LHCN-M2 (cell line): ENCODE measurements at places on chromosomes 6 and 20.

DNA sequence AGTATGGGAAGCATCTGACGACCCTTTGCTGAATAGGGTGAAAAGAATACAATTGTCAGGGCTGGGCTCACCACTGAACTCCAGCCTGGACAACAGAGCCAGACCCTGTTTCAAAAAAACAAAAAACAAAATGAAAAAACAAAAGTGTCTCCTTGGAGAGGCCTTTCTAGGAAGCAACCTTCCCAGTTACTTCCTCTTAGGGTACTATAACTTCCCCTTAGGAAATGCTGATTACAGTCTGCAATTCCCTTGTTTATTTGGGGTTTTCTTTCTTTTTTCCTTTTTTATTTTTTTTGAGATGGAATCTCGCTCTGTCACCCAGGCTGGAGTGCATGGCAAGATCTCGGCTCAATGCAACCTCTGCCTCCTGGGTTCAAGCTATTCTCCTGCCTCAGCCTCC lies 20.5 kb upstream of the TTPAL start:
- DNase-seq = no peak

DNA sequence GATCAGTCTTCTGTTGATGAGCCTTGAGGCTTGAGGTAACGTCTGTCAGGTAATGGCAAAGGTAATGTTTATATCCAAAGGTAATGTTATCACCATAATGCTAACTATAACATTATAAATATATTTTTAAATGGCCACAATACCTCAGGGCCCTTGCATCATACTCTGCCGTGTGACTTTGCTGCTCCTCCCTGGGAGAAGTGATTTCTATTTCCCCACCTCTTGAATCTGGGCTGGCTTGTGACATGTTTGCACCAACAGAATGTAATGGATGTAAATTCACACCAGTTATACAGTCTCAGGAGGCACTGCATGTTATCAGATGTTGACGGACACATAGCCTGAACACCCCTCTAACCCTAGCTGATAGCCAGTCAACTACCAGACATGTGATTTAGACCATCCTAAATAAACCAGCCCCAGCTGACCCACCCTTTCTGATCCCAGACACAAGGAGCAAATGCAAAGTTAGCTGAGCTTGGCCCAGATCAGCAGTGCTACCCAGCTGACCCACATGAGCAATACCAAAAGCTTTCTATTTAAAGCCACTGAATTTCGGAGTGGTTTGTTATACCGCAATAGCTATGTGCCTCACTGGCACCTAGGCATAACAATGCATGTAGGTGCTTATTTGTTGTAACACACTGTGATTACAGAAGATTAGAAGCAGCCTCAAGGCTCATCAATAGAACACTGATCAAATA lies 93.8 kb upstream of the SIRPA start:
- no peak for DNase-seq

GRCh38 chr6:142781129-142781528 lies 163.8 kb downstream of the HIVEP2 start:
- DNase-seq = no peak

- DNase-seq = no peak
Observed at GRCh38 chr6:79246891-79247290, 12.4 kb upstream of the HMGN3 start.

- DNase-seq = no peak
Observed at GRCh38 chr6:168666170-168666569, 225.2 kb downstream of the SMOC2 start.

GRCh38 chr6:156190270-156190669 lies 586.9 kb upstream of the ARID1B start:
- DNase-seq = no peak

GRCh38 chr20:1225783-1226654 lies at the start of gene RAD21L1:
Gene RAD21L1 (plus strand): TSS chr20:1226044. CDS start chr20:1228454, 2,410 bp downstream.
- peak; percentile 52 for DNase-seq

DNA sequence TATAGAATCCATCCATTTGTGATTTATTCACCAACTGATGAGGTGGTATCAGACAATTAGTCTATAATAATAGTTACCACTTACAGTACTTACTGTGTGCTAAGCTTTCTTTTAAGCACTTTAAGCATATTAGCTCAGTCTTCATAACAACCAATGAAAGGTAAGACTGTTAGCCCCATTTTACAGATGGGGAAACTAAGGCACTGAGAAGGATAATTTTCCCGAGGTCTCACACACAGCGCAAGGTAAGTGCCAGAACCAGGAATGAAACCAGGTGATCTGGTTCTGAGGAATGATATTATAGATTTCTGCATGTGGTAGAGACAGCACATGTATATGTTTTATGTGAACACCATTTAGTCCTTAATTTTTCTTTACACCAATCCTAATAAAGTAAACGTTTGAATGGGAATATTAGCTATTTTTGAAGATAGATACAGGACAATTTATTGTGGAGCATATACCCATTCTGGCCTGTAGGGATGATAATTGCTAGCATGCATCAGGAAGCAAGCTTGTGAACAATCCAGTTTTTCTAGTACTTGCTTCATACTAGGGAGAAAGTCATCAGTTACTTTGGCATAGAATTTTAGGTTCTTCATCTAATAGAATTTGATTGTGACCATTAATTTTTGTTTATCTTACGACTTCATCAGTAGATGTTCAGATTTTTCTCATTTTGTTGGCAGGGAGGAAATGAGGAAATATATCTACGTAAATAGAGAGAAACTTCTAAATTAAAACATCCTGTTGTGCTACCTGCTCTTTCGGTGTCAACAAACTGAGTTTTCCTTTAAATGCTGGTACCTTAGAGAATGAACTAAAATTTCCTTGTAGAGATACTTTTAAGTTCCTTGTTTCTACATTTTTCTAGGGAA lies 3.0 kb downstream of the YWHAB start:
- peak; percentile 15 for DNase-seq

- no peak for DNase-seq
Observed at GRCh38 chr6:135603249-135603648, 105.7 kb upstream of the AHI1 start.

- no peak for DNase-seq
Observed at GRCh38 chr6:136646377-136646776, 96.2 kb upstream of the MAP7 start.

- peak; percentile 10 for DNase-seq
Observed at GRCh38 chr6:115001731-115002350, 659.0 kb upstream of the HS3ST5 start.

DNA sequence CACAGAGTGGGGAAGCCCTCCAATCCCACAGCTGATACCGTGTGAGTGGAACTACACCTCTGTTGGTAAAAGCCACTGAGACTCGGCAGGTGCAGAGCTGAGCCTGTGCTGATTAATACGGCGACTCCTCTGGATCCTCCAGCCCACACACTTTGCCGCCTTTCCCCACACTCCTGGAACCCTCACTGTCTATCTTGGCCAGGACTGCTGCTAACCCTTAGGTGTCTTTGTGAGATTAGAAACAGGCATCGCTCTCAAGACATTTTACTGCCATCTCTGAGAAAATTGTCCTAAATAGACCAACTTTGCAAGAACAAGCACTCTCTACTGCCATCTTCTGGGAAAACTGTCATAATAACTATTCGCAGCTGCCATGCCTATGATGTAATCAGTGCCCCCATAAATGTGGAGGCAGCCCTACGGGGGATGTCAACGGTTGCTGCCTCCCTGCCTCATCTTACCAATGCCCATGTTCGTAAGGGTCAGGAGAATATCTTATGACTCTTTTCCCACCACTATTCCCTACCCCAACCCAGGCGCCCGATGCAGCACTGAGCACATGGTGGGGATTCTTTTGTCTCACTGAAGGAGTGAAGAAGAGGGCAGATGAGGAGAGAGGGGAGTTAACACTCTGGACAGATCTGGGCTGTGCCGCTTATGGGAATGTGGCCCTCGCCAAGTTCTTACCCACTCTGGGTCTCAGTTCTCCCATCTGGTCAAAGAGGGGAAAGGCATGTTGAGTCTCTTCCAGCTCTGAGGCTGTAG lies 26.1 kb upstream of the KCNB1 start:
- DNase-seq = peak; percentile 58

DNA sequence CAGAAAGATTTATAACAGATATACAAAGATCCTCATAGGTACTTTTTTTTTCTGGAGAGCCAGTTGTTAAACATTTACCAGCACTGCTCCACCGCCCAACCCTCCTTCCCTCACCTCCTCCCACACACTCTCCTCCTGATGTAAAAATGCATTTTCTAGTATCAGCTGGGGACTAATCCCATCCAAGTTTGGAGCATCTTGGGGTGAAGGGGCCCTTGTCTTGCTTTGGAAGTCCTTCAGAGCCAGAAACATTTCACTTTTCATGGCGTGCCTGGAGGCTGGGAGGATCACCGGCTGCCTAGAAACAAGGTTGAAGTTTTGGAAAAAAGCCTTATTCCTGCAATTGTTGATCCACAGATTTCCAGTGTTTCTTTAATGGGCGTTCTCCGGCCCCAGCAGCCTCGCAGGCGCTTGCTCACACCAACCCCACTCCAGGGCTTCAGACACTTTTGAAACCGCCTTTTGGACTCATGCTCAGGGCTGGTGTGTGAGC lies 165.1 kb upstream of the AFDN start:
- DNase-seq = no peak

GRCh38 chr6:81682235-81682795 lies 70.2 kb downstream of the TENT5A start:
- no peak for DNase-seq

GRCh38 chr20:58133020-58133808 lies 95.2 kb downstream of the ANKRD60 start:
- DNase-seq = peak; percentile 34

- DNase-seq = no peak
Observed at GRCh38 chr20:62935204-62935967, 2.6 kb upstream of the GID8 start.

- DNase-seq = no peak
Observed at GRCh38 chr6:13261464-13261994, 66.8 kb downstream of the TBC1D7 start.

DNA sequence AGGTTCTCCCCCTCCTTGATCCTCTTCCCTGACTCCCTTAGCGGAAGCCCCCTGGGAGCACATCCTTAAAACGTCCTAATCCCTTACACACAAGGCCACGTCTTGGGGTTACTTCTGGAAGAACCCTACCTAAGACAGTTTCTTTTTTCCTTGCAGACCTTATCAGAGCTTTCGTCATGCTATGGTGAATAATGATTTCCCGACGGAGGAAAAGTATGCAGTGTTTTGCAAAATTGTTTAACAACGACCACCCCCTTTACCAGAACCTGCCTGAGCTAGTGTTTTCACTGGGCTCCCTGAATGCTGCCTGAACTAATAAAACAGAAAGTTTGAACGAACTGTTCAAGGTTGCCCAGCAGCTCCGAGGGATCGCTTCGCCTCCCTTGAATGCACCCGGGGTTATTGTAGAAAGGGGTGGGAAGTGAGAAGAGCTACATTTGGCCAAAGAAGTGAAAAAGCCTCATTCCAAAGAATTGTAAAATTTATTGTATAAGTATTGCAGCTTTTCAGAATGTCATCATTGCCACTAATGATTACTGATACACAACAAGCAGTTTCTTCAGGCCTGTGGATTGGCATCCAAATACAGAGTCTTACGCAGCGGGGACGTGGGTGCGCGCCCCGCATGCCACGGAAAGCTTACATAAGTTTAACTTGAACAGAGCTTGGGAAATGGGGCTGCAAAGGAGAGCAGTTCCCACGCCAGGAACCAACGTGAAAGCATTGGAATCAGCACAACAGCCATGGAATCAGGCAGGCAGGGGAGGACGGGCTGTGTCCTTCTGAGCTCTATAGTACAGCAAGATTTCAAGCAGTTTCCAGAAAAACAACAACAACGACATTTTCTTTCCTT lies 27.9 kb upstream of the ZBP1 start:
- no peak for DNase-seq

DNA sequence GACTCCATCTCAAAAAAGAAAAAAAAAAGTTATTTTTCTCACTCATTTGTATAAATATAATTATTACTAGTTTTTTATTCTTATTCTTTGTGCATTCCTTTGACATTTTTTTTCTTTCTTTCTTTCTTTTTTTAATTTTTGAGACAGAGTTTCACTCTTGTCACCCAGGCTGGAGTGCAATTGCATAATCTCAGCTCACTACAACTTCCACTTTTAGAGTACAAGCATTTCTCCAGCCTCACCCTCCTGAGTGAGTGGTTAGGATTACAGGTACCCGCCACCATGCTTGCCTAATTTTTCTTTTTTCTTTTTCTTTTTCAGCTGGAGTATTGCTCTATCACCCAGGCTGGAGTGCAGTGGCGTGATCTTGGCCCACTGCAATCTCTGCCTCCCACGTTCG lies 51.4 kb upstream of the JARID2 start:
- DNase-seq = no peak

DNA sequence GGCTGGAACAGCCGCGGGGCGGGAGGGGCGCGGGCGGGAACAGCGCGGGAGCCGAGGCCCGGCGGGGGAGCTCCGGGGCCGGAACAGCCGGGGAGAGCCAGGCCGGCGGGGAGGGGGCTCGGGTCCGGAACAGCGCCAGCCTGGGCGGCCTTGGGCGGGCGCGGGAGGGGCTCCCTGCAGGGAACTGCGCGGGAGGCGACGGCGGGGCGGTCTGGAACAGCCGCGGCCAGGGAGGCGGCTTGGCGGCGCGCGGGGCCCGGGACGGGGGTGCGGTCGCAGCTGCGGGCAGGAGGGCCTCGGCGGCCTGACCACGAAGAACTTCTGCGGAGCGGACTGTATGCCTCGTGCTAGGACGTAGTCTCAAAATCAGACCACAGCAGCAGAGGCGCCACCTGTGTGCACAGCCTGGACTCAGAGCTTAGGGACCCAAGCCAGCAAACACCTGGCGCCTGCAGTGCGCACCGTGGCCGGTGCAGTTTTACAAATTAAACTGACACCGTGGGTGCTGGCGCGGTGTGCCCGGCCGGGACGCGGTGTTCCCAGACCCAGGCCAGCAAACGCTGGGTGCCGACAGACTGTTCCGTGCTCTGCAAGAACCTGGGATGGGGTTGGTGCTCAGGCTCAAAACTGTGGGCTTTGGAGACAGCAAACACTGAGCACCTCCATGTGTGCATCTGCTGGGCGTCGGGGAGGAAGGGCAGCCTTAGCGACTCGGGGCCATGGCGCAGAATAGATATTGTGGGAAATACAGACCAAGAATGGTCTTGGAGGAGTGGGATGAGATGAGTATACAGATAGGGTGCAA lies 572 bp downstream of the ZNF341 start:
- no peak for DNase-seq

DNA sequence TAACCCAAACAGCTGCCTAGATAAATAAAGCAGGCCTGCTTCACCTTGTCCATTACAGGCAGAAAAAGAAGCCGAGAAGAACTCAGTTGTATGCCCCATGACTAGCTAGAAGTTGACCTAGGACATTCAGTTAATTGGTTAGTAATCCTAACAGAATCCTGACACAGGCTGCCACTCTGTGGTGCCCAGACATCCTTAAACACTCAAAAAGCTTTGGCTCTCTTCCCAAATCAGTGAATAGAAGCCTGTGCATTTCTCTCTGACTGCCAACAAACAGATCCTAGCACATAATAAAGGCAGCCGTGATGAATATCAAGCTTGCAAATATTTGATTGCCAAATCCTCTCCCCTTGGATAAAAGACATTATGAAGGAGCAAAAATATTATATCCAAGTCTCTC lies 519.1 kb upstream of the EYS start:
- DNase-seq = no peak

DNA sequence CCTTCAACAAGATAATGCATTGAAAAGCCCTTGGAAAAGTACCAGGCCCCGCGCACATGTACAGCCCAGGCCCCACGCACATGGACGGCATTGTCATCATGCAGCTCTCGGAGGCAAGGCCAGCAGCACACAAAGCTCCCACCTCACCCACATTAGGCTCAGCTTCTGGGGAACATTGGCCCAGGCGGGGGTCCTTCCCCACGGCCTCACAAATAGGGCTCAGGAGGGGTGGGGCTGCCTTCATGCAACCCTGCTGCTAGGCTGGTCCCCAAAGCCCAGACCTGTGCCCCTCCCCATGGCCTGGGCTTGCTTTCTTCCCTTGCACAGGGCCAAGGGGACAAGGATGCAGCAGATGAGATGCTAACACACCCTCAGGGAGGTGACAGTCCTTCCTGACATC lies 26.7 kb downstream of the NPEPL1 start:
- no peak for DNase-seq
